Hippocampal formation (tissue), 2 donors: ENCODE measurements at places on chromosomes 4 and X.

DNA sequence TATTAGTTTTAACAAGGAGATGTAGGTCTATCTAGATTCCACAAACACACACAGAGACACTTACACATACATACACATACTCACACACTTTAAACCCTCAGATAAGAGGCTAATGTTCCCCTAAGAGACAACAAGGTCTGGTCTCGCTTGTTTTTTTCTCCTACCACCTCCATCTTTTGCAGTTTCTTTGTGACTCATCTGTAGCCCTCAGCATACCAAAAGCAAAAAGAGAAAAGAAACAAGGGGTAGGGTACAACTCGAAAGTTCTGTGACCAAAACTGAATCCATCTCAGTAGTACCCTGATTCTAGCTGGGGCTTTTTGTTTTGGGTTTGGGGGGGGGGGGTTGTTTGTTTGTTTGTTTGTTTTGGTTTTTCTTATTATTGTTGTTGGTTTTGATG, 12.2 kb upstream of the EXOSC9 start:
- DNase-seq: no peak

DNA sequence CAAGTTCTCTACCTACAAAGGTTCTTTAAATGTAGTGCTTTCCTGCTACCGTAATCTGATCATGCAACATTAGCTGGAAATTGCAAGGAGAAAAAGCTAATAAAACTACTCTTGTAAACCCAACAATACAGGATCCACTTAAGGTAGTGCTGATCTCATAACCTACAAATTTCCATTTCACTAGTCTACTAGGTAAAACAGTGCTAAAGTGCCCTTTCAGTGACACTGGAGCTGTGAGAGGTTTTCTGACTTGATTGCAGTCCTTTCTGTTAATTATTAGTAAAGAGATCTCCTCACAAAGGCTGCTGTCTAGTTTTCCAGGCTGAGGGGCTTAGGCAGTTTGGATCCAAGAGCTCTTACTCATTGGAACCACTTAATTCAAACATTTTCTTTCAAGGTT, 1118.7 kb downstream of the SH3BGRL start:
- no peak for DNase-seq

GRCh38 chr4:105102016-105102415, 44.7 kb upstream of the TET2 start:
- DNase-seq: no peak

DNA sequence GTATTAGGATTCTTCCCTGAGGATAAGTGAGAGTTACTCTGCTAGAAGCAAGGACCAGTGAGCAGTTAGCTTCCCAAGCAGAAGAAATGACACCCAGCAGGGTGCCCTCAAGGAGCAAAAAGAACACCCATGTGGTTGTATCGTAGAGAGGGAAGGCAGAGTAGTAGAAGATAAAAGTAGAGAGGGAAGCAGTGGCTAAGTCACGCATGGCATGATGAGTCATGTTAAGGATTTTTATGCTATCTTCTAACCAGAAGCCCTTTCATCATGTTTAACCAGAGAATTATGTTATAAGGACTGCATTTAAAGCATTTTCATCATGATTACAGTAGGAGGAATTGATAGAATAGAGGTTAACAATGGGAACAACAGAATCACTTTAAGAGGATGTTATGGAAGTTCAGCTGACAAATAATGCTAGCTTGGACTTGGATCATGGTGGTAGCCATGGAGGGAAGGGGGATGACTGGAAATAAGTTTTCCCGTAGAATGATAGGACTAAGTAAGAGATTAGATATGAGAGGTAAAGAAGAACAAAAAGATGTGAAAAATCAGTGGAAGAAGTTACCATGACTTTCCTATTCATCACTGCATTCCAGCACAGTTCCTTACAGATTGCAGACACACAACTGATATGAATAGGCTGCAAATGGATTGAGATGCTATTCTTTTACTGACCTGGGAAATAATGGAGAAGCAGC, 383.5 kb upstream of the INTU start:
- DNase-seq: no peak

DNA sequence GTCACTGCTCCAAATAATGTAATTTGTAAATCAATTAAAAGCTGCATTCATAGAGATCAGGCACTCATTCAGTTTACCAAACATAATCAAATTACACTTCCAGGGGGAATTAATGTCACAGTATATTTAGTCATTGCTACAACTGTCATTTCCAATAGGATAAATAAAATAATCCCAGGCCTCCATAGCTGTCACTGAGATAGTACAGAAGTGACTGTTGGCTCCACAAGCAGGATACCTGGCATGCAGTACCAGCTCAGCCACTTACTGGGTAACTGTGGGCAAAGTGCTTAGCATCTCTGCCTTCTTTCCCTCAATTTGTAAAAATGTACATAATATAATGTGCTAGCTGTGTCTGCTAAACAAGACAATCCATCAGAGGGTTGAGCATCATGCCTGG, 128.1 kb downstream of the CAMK2D start:
- DNase-seq: no peak
